ENCODE measurements at places on chromosomes 3 and 15.

GRCh38 chr15:38819387-38819950, 254.9 kb upstream of the RASGRP1 start:
- no peak for DNase-seq

GRCh38 chr15:88800026-88800425, 3.2 kb upstream of the ACAN start:
- DNase-seq: no peak

DNA sequence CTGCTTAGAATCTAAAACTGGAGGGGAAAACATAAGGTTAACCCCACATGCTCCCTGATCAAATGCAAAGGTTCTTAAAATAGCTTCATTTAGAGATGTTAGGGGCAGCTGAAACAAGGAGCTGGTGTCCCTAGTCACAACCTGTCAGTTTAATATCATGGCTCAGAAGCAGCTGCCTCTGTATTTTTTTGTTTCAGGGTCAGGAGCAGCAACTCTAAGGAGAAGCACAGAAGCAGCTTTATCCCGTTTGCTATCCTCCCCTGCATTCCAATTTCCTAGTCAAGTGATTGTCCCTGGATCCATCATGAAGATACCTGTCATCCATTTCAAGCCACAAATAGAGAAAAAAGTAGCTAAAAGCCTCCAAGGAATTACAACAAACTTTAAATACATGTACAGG, 4.1 kb downstream of the FILIP1L start:
- no peak for DNase-seq

DNA sequence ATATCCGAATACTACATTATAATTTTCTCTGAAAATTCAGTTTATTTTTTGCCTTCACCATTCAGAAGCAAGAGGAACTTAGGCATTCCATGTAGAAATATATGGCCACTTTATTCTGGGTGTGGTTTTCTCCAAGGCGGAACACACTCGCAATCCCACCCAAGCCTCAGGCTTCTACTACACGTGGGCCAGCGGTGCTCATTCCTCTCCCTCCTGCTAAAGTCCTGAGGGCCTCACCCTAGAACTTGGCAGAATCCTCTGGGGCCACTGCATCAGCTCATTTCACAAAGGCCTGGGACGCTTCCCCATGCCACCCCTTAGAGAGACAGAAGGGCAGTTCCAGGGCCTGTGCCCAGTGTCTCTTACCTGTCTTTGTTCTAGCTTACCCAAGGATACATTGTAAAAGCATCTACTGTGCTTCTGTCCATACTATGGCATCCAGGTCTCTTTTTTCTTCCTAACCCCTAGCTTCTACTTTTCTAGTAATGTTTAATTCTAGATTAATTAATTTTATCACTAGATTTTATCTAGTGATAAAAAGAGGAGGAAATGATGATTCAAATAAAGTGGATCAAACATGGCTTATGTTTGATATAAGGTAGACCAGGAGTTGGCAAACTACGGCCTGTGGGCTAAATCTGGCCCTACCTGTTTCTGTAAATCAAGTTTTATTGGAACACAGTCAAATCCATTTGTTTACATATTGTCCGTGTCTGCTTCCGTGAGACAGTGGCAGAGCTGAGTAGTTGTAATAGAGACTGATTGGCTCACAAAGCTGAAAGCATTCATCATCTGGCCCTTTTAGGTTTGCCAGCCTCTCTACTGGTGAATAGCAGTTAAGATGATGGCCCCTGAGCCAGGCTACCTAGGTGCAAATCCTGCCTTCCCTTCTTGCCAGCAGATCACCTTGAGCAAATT, 29.8 kb downstream of the LARS2 start:
- DNase-seq: no peak

DNA sequence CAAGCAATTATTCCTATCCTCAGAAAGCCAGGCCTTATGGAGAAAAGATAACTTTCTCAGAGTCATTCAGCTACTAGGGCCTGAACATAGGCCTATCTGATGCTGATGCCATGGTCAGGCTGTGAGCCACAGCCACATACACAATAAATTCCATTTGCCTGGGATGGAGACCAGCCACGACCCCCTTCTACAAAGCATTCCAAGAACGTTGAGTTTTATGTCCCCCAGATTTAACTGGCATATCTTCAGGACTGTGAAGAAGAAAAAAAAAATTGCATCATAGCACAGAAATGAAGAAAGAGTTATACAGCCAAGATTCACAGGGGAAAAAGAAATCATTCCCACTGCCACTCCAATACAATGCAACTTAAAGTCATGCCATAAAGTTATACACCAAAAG, 100.0 kb downstream of the THBS1 start:
- DNase-seq: no peak

GRCh38 chr3:105401691-105402149, 35.0 kb downstream of the ALCAM start:
- DNase-seq: no peak

DNA sequence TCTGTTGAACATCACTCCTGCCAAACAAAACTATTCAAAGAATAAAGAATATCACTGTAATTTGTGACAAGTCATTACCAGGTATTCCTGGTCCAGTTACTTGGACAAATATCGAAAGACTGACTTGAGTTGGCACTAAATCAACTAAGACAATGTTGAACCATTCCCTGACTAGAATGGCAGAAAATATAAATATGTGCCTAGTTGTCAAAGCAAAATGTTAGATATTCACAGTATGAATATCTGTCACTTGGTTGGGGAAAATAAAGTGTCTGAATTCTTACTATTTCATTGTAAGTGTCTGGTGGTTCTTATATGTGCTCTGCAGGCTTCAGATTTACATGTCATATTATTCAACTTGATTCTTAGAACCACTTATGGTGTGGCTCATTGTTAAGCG, 470.2 kb downstream of the NAALADL2 start:
- no peak for DNase-seq

GRCh38 chr3:114179575-114179974, 723 bp upstream of the DRD3 start:
- DNase-seq: peak; percentile 39

GRCh38 chr15:29622637-29623036, 199.6 kb downstream of the TJP1 start:
- DNase-seq: no peak

GRCh38 chr15:58908550-58909309, 24.7 kb downstream of the SLTM start:
- no peak for DNase-seq

DNA sequence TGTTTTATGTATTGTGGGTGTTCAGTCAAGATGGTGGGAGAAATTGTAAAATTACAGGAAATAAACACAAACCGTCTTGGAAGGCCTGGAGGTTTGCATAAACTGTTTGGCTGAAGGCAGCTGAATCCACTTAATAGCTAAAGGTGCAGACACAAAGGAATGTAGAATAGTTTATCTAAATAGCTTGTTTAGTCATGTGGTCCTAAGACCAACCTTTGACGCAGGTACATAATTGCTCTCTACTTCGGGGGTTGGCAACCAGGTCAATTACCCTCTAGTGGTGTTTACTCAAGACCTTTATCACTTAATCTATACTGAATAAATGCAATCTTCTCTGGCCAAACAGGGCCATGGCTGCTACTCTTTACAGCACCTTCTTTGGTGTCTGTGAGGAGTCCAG, 502.8 kb downstream of the IGSF11 start:
- no peak for DNase-seq

- DNase-seq: no peak
Measured at GRCh38 chr3:31182661-31183060, 288.2 kb upstream of the GADL1 start.

GRCh38 chr3:192279664-192280063, 447.7 kb downstream of the FGF12 start:
- no peak for DNase-seq

DNA sequence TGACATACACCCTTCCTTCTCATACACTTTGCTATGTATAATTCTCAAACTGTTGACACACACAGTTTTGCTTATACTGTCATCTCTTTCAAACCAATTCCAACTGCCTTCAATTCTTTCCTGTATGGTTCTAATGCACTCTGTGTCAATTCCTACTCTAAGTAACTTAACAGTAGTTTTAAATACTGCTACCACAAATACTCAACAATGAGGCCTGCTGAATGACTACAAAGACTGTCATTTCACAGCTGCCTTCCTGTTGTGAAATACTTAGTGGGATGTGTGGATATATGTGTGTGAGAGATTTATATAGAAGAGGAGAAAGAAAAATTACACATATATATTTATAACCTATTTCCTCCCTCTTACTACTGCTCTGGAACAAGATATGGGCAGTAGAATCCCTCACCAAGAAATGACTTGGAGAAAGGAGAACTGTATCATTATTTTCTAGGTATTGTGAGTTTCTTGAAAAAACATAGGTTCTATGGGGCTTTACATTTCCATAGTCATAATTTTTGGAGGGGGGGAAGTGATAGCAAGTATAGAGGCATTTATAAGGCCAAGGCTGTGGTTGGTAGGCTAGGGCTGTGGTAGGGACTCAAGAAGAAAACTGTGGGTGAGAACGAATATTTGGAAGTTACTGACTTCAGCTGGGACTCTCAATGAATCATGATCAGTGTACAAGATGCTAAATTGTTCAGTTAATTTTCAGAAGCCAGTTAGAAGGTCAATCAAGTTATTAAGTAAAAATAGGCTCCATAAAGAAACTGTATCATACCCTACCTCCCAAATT, 88.7 kb downstream of the ANKRD28 start:
- DNase-seq: no peak

- no peak for DNase-seq
Measured at GRCh38 chr3:129966876-129967275, 7.6 kb upstream of the TRH start.

GRCh38 chr3:64859625-64860535, 172.1 kb upstream of the ADAMTS9 start:
- DNase-seq: no peak

DNA sequence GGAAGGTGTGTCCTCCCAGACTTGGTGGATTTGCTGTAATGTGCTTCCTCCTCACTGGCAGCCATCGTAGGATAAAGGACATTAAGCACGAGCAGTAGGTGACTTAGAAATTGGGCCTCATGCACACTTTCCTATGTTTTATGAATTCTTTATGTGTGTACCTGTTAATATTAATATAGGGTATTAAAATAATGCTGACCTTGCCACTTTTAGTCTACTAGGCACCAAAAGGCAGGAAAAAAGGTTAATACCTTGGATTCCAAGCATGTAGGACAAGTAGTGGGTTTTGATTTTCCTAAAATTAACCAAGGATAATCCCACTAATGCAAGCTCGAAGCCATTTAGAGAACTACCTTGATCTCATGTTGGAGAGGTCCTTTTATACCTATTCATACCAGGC, 55.9 kb downstream of the ADAMTSL3 start:
- DNase-seq: no peak

- DNase-seq: no peak
Measured at GRCh38 chr3:9208605-9209152, 40.8 kb downstream of the SRGAP3 start.

- DNase-seq: no peak
Measured at GRCh38 chr15:76514282-76514681, 177.7 kb downstream of the ISL2 start.

DNA sequence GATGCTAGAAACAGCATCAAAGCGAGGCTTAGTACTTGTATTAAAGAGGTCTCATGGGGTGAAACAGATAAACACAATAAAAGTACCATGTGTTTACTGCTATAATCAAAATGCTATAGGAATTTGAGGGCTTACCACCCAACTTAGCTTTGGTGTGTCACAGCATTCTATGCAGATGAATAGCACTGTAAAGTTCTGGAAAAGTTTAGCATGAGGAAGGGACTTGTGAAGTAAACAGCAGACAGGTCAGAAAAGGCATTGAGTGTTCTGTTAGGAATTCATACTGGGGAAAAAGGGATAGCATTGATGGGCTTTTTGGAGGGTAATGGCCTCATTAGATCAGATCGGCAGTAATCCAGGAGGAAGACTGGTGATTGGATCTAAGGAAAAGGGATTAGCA, 505.3 kb downstream of the NLGN1 start:
- DNase-seq: no peak

- DNase-seq: no peak
Measured at GRCh38 chr3:57309769-57310360, 17.4 kb upstream of the ASB14 start.

- no peak for DNase-seq
Measured at GRCh38 chr15:83835479-83835878, 181.6 kb downstream of the ADAMTSL3 start.

- no peak for DNase-seq
Measured at GRCh38 chr3:169053427-169053826, 610.1 kb downstream of the MECOM start.
